ENCODE measurements at places on chromosomes 13 and 19. TPM values are rescaled to one million over a fixed set of nuclear protein-coding genes. Genes with fewer than 3 reads are reported as not detected.
A peak's percentile ranks its signal among the peaks of the same experiment; 100 is the strongest.

MYO9B gene
- total RNA-seq, result 21.9 TPM

C19orf67 gene
- not detected for total RNA-seq

ZNF324B gene
- 10.8 TPM for total RNA-seq

SMIM44 gene
- not detected for total RNA-seq

DNA sequence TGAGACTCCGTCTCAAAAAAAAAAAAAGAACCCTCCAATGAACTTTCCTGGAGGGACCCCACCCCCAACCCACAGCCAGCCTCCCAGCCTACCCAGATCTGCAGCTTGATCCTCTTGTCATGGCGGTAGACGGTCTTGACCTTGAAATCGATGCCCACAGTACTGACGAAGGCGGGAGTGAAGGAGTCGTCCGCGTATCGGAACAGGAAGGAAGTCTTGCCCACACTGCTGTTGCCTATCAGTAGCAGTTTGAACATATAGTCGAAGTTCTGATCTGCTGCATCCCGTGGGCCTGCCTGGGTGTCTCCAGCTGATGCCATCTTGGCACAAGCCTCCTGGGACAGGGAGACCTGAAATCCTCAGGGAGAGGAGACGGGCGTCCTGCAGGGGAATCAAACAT is 2.4 kb downstream of the RAB3D start:
- DNase-seq, result no peak

DNA sequence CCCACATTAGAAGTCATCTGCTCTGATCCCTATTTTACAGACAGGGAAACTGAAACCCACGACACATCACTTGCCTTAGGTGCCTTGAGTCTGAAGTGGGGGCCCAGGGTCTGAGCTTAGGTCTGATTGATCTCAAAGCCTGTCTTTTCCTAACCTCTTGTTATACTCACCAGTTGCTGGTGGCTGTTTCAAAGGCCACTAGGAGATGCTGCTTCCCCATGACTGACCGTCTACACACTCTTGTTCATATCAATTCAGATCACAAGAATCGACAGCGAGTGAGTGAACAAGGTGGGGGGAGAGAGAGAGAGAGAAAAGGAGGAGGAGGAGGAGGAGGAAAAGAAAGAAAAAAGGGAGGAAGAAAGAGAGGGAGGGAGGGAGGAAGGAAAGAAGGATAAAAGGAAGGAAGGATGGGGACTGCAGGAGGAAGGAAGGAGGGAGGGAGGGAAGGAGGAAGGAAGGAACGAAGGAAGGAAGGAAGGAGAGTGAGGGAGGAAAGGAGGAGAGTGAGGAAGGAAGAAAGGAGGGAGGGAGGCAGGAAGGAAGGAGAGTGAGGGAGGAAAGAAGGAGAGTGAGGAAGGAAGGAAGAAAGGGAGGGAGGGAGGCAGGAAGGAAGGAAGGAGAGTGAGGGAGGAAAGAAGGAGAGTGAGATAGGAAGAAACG is 3.3 kb downstream of the OR10H1 start:
- peak; percentile 28 for DNase-seq

- no peak for DNase-seq
Measured at GRCh38 chr13:61700181-61700580, 284.5 kb upstream of the PCDH20 start.

GRCh38 chr13:99322297-99323103 is 15.3 kb upstream of the GPR183 start:
- peak; percentile 81 for DNase-seq

- no peak for DNase-seq
Measured at GRCh38 chr13:103983948-103984347, 917.7 kb upstream of the SLC10A2 start.

GRCh38 chr19:41445575-41445974 is 2.6 kb downstream of the ERICH4 start:
- DNase-seq, result no peak

- DNase-seq, result no peak
Measured at GRCh38 chr19:38698225-38699026, 45.8 kb downstream of the CAPN12 start.
